Stimulated activated naive B cell treated with anti-CD40 and anti-IgM and Interleukin-4, amounts not matched to agents 10 μg/mL and 1 μg/mL and 100 μg/mL, for 72 hours (primary cell): ENCODE measurements at places on chromosomes 12 and 14.
A peak's percentile ranks its signal among the peaks of the same experiment; 100 is the strongest.

- DNase-seq = no peak
Observed at GRCh38 chr12:89653-90052, 23.1 kb downstream of the IQSEC3 start.

- no peak for DNase-seq
Observed at GRCh38 chr12:26874501-26875296, 41.7 kb upstream of the ITPR2 start.

GRCh38 chr12:22467190-22467589, 77.2 kb downstream of the C2CD5 start:
- DNase-seq = no peak

DNA sequence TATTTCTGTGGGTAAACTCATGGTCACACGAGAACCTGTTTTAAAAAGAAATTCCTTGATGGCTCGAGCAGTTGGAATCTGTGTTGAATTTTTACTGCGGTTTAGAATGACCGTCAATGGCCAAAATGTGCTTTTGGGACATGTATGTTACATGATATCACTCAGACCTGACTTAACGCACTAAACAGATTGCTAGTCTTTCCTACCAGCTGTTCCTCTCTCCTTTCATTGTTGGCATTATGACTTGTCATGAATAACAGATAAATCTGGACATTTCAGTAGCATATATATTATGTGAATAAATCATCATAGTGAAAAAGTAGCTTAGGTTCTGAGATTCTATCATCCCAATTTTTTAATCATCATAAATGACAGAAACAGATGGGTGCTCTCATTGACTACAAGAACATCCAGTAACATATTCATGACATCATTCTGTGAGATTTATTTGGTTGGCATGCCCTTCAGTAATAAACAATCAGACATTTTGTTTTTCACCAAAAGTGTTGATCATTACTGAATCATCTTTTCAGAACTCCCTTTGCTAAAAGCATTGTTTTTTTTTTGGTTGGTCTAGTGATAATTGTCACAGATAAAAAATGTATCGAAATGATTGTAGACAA, 57.9 kb upstream of the NAV3 start:
- DNase-seq = no peak

DNA sequence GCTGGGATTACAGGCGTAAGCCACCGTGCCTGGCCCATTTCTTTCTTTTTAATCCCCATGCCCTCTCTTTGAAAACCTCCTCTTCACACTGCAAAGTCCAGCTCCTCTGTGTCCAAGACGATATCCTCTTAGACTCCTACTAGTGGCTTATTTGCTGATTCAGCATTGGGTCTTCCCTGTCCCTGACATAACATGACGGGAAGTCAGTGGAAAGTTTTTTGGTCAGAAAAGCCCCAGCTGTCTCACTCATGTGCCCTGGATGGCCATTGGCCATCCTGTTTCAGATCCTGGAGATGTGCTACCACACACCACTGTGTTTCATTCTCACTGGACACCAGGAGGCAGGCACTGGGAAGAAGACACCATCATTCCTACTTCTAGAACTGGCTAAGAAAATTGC, 102.6 kb upstream of the MED13L start:
- DNase-seq = no peak

GRCh38 chr12:19896041-19896440, 456.7 kb downstream of the AEBP2 start:
- no peak for DNase-seq

- DNase-seq = no peak
Observed at GRCh38 chr14:99755068-99755405, 38.2 kb upstream of the EML1 start.

GRCh38 chr12:54294152-54294952, 6.5 kb downstream of the NFE2 start:
- peak; percentile 31 for DNase-seq

DNA sequence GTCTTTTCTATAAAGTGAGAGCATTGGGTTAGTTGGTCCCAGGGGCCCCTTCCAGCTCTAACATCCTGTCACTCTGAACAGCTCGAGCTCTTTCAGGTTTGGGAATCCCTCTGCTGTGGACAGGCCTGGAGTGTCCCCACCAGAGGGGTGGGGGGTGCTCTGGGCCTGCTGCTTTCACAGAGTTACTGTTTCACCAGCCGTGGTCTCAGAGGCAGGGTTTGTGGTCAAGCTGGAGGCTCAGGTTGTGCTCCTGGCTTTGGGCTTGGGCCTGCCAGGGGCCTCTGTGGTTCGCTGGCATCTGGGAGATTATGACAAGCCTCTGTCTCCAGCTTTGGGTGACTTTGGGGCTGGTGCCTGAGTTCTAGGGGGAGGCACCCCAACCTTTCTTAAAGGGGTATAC, 59.6 kb downstream of the FBXL14 start:
- no peak for DNase-seq

- no peak for DNase-seq
Observed at GRCh38 chr14:76793956-76794355, 18.7 kb downstream of the ANGEL1 start.

DNA sequence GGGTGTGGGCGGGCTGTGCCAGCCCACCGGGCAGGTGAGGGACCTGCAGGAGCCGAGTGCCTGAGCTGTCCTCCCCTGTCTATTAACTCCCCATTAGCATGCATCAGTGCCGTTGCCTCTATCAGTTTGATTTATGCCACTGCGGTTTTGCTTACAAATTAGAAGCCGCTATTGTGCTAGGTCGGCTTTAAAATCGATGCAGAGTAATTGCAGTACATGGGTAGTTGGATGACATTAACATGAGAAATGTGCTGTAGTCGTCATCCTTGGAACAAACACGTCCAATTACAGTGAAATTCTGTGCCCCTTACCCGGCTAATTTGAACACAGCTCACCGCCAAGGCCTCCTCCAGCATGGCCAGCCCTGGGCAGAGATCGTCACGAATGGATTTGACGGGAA, 145.8 kb downstream of the TSPAN9 start:
- DNase-seq = no peak

GRCh38 chr12:130576371-130576816, 139.7 kb downstream of the RIMBP2 start:
- no peak for DNase-seq

DNA sequence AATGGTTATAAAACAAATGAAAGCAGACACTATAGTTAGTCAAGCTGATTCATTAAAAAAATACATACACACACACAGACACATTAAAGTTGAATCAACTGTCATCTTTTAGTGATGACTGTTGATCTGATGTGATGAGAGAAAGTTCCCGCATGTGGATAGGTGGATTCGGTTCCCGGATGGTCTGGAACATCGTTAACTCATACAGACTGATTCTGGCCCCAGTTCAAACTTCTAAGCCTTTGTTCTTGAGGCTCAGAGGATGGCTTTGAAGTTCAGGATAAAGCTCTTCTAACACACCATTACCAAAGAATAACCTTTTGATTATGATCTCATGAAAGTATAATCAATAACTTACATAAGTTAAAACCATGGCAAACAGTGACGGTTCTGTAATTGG, 27.5 kb downstream of the WIF1 start:
- no peak for DNase-seq

DNA sequence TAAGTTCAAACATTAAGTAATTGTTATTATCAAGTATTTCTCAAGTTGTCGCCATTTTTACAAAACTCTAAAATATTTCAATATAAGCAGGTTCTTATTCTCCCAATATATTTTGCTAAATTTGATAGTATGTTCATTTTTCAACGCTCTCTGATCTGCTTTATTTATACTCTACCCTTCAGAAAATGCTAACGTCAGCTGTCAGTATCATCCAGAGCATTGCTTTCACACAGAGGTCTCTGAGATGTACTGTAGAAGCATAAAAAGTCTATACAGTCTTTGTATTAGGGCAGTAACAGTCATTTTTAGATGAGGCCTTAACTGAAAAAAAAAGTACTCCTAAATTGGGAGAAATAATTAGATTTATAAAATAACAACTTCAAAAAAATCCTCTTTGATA, 533.1 kb upstream of the LRFN5 start:
- DNase-seq = no peak

DNA sequence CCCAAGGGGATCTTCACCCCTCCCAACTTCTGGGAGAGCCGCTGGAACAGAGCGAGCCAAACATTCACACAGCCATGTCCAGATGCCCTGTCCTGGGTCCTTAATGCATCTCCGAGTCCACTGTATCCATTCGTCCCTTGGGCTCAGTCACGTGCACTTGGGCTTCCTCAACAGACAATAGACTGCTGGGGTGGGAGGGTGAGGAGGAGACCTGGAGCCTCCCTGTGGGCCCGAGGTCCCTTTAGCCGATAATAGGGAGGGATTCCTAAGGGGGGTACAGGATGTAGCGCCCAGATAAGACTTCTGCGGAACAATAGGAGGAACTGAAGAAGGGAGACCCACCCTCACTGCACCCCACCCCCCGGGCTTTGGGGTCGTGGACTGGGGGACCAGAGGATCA, 6.7 kb downstream of the ARHGEF25 start:
- no peak for DNase-seq

- no peak for DNase-seq
Observed at GRCh38 chr12:110365489-110366320, 37.8 kb downstream of the ANAPC7 start.

DNA sequence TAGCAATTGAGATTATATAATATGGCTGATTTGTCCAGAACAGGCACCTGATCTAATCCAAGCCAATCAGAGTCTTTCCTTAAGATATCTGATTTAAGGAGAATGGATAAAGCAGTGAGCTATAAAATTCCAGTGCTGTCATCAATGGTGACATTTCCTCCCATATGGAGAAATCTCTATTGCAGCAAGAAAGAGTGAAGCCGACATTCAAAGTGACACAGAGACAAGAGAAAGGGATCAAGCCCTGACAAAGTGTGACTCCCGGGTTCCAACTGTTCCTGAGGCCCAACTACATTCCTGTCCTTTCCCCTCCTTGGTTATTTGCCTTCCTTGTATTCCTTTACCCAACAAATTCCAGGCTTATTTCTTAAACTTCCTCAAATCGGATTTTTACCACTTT, 430.0 kb upstream of the SOX5 start:
- no peak for DNase-seq

DNA sequence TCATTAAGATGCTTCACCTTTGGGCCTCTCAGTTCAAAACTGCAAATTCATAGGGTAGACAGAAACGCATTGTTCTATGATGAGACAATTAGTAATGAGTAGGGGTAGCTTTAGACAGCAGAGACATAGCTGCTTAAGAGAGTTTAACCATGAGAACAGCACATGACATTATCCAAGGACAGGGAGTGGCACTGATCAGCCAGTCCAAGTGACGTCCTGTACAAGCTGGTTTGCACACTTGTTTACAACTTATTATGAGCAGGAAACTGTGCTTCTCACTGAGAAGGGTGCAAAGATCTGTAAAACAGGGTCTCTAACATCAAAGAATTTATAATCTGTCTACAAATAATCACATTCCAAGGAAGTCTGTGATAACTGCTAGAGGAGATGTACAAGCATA, 11.2 kb upstream of the SRSF5 start:
- DNase-seq = no peak

- peak; percentile 51 for DNase-seq
Observed at GRCh38 chr12:54215989-54216796, 27.4 kb upstream of the SMUG1 start.

GRCh38 chr12:32399370-32400113, at the start of gene FGD4:
Gene FGD4 (plus strand): TSS chr12:32399558.
- DNase-seq = peak; percentile 42

GRCh38 chr12:1474574-1475153, 119.7 kb downstream of the FBXL14 start:
- no peak for DNase-seq

DNA sequence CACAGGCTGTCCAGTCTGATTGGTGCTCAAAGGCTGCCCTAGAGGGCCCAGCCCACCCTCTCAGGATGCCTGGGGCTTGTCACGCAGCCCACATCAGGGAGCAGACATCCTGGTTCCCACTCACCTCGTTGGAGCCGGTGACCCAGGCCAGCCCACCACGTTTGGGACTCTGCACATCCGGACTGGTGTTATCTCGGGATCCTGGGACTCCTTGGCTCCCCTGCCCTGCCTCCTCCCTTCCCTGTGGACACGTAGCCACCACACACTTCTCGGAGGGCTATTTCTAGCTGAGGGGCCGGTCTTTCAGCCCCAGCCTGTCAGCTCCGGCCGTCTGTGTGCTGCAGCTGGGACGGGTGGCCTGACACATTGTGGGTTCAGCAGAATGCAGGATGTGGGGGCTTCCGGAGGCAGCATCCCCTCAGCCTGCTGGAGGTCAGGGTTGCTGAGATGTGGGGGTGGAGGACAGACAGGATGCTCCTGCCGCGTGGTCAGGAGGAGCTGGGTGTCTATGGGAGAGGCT, 12.8 kb upstream of the FGF23 start:
- DNase-seq = no peak

- no peak for DNase-seq
Observed at GRCh38 chr12:109606320-109607028, 32.9 kb downstream of the MVK start.

- DNase-seq = no peak
Observed at GRCh38 chr12:102480406-102480805, at the start of gene IGF1. Gene IGF1 (minus strand): TSS chr12:102480563. CDS start chr12:102480381, 182 bp downstream.

DNA sequence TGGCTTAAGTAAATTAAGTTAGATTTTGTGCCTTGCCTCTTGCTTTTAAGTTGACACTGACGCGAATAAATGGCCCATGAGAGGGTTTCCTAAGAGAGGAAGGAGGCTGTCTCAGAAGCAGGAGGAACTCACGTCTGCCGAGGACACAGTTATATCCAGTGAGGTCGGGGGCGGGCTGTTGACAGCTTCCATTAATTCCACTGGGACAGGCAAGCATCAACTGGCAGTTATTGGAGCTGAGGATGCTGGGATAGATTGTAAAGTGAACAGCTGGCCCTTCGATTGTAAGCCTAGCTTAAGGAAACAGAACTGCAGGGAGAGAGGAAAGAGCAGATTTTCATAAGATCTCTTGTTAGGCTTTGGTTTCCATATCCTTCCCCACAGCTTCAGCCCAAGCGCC, 399.2 kb downstream of the IPO8 start:
- no peak for DNase-seq

DNA sequence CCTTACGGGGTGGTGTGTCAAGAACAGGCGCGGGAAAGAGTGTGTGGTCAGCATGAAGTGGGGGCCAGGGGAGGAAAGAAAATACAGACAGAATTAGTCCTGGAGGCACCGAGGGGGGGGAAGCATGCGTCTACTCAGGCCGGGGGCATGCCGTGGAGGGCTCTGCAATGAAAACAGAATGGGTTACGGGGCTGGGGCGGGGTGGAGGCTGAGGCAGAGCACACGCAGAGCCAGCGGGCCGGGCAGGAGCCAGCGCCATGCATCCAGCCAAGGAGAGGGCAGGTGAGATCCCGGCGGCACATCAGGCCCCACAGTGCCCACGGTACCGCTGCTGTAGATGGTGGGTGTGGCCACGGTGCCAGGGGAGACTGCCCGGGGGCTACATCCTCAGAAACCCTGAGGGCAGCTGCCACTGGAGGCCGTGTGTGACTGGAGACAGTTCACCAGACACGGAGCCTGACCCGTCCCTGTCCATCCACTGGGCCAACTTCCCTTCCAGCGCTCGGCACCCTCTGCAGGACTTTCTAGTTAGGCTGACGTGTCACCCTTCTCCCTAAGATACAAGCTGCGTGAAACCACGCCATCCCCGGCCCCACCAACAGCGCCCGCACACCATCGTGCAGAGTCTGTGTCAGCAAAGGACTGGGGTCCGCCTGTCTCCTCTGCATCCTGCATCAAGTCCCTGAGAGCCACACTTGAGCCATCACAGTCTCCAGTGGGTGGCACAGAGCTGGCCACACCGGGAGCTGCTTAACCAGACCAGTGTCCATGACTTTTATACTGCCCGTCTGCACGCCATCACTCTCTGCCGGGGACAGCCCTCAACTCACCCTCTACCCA, 87.4 kb downstream of the PIWIL1 start:
- no peak for DNase-seq

- DNase-seq = no peak
Observed at GRCh38 chr14:76576047-76576741, 185.1 kb upstream of the VASH1 start.
